ENCODE measurements at places on chromosomes 1 and 21. TPM values are rescaled to one million over a fixed set of nuclear protein-coding genes. Genes with fewer than 3 reads are reported as not detected.

The ASPM gene
- 2.0 TPM for total RNA-seq

The LDLRAP1 gene
- total RNA-seq, result 12.1 TPM

The C1orf94 gene
- total RNA-seq, result not detected

The FCGR3B gene
- not detected for total RNA-seq

The FAM131C gene
- 0.50 TPM for total RNA-seq

The GABRD gene
- not detected for total RNA-seq

The KCNK2 gene
- total RNA-seq, result 5.2 TPM

The FAM163A gene
- total RNA-seq, result not detected

The ACOT11 gene
- 7.6 TPM for total RNA-seq

The ADAMTS5 gene
- 9.3 TPM for total RNA-seq

All from smooth muscle cell of trachea (primary cell).